NCI-H187 (cell line): ENCODE measurements at places on chromosomes 13 and 19.

- DNase-seq: no peak
These were observed 3.7 kb downstream of the ZSCAN22 start for GRCh38 chr19:58330458-58330857.

- DNase-seq: no peak
These were observed 1.1 kb downstream of the SYDE1 start for GRCh38 chr19:15108145-15108844.

GRCh38 chr13:24922387-24922744, 158.4 kb downstream of the RNF17 start:
- no peak for DNase-seq

DNA sequence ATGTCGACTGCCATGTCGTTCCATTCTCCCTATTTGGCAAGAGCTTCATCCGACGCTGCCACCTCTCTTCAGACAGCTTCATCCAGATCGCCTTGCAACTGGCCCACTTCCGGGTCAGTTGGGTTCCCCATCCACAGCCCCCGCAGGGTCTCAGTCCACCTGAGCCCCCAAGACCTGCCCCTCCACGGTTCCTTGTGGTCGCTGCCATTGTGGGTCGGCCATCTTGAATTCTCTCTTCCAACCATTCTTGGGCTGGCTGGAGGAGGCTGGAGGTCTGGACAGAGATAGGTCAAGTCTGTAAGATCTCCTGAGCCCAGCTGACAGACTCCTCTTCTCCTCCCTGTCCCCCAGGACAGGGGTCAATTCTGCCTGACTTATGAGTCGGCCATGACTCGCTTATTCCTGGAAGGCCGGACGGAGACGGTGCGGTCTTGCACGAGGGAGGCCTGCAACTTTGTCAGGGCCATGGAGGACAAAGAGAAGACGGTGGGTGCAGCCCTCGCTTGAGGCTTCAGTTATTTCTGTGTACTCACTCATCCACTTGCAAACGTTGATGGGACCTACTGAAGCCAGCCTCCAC, 19.5 kb downstream of the CPT1C start:
- no peak for DNase-seq

DNA sequence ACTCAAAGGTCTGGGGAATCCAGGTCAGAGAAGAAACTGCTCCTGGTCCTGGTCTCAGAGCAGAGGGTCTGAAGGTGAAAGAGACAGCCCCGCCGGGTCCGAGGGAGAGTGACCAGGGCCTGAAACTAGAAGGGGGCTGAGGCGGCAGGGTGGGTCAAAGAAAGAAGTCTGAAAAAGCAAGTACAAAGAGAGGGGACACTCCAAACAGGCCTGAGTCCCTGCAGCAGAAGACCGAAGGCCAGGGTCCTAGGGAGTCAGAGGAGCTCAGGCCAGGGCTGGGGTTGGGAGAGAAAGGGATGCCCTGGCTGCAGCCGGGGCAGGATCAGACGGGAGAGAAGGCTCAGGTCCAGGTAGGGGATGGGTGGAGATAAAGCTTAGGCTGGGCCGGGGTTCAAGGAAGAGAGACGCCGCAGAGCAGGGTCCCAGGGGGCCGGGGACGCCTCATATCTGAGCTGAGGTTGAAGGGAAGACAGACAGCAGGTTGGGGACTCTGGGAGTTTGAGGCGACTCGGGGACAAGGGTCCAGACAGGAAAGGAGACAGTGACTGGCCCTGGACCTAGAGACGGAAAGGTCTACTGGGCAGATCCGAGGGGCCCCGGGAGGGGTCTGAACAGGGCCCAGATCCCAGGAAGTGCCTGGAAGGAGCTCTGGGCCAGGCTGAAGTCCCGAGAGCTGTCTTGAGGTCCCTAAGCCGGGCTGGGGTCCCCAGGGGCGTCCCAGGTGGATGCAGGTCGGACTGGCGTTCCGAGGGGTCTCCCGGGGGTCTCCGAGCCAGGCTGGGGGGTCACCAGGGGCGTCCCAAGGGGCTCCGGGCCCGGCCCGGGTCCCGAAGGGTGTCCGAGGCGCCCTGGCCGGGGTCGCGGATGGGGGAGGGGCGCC, 795 bp downstream of the MLLT1 start:
- no peak for DNase-seq

DNA sequence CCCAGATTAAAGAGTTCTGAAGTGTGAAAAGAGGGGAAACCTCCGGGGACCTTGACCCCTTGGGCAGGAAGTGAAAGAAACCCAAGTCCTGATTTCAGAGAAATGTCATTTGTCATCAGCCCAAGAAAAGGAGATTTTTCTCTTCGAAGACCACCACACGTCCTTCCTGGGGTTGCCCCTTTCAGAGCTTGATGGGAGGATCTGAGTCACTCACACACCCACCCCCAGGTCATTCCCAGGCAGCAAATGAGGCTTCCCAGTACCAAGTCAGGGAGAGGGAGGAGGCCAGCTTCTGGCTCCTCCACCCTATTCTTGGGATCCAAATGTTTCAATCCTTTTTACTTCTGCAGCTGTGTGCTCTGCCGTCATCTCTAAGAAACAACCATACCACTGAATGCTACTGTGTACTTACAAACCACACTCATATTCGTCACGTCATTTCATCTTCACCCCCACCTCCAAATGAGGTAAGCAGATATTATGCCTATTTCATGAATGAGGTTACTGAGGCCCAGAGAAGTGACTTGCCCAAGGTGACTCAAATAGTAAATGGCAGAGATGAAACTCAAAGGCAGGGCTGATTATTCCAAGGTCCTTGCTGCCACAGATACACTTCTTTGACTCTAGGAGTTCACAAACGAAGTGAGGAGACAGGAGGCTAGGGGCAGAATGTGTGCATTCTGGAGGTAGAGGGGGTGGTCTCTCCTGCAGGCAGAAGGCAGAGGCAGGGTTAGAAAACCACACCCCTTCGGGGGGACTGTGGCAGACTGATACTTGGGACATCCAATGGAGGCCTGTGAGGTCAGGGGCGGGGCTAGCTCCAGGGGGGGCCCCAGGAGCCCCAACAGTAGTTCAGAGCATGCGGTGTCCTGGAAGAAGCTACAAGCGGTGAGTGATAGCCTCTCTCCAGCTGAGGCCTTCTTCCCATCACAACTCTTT, 5.0 kb upstream of the KMT2B start:
- no peak for DNase-seq

- DNase-seq: no peak
These were observed 16.2 kb downstream of the CCDC97 start for GRCh38 chr19:41325947-41326706.

DNA sequence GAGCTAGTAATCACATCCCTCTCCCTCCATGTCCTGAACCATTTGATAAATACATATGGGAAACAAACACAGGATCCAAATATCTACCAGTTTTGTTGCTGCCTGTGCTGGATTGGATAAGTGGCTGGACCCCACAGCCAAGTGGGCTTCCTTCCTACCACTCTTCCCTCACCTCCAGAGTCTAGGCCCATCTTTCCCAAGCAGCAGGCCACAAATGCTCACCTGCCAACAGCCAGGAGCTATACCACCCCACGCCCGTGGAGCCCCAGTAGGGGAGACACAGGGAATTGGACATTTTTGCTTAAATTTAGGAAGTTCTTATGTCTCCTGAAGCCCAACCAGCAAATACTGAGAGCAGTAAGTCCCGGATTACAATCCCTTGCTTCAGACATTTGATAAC, 55.8 kb downstream of the HSPH1 start:
- no peak for DNase-seq

DNA sequence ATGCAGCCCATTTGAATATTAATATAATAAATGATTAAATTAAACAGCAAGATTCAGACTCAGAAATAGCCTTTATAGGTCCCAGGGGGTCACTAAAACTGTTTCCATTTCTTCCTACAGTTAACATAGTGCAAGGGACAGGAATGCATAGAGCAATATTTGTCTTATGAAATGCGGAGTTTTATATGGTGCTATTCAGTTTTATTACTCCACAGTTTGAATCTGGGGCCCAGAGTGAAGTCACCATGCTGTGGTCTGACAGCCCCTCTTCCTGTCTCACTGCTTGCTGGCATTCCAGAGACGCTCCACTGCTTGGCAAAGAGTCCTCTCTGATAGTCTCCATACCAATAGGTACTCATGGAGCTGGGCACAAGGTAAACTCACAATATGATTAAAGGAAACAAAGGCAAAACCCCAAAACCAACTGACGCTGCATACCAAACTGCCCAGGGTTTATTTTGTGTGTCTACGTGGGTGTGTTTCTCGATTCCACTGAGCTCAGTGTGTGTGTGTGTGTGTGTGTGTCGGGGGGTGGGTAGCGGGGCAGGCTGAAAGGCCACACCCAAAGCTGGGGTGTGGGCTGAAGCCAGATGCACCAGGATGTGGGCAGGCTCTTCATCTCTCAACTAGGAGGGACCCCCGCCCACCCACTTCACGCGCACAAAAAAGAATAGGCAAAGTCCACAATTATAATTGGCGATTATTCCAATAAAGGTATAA, 277.9 kb downstream of the TSHZ3 start:
- no peak for DNase-seq

DNA sequence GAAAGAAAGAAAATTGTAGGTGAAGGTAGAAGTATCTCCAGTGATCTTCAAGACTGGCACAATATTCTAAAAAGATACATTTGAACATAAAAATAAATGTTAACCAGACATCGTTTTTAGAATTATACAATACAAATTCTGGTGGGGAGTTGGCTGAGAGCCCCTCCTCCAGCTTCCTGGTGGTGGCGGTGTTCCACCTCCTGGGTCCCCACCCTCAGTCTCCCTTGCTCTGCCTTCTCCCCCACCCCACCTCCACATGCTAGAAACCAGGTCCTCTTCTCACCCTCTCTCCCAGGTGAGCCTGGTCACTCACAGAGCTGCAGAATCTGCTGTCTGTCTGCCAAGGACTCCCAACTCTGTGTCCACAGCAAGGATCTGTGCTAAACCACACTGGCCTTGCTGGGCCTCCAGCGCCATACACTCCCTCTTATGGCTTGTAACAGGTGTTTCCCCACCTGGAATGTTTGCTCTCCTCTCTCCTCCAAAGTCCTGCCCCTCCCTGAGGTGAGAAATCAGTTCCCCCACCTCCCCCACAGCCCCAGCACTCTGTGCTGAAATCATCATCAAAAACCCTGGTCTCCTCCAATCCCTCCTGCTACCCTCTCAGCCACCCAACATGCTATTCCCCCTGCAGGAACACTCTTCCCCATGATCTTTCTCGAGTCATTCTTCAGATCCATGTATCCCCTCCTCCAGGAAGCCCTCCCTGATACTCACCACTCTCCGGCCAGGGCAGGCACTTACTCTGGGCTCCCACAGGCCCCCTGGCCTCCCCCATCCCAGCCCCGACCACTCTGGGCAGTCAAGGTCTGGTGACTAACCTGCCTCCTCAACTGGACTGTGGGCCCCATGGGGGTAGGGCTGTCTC, 20.5 kb upstream of the CYP2S1 start:
- DNase-seq: no peak

- DNase-seq: peak; percentile 81
These were observed 1.9 kb downstream of the KLF1 start for GRCh38 chr19:12884926-12885748.

- DNase-seq: no peak
These were observed 457.3 kb downstream of the FGF14 start for GRCh38 chr13:101944521-101944920.

- no peak for DNase-seq
These were observed 92.1 kb downstream of the RGCC start for GRCh38 chr13:41549491-41549890.

GRCh38 chr13:46374710-46375109, 12.3 kb downstream of the RUBCNL start:
- no peak for DNase-seq

- DNase-seq: no peak
These were observed 2.9 kb upstream of the AMER2 start for GRCh38 chr13:25175026-25175425.

GRCh38 chr13:99693852-99694611, 192.8 kb downstream of the TM9SF2 start:
- DNase-seq: no peak

GRCh38 chr13:63901630-63902029, 2486.0 kb upstream of the PCDH20 start:
- DNase-seq: no peak

GRCh38 chr19:21622920-21623319, 117.5 kb downstream of the ZNF429 start:
- no peak for DNase-seq

DNA sequence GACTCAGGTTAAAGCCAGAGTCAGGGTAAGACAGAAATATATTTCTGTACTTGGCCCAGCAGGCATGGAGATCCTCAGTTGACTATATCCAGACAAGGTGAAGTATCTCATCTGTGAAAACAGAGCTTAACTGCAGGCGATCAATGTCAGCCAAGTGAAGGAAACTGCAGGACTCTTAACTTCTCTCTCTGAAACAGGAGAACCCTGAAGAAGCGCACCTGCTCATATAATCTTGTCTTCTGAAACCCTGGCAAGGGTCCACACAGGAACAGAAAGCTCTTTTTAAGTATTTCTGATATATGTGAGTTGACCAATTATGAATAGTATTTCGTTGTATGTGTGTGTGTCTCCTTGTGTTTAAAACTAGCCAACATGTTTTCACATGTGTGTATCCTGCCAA, 504.8 kb upstream of the SLITRK5 start:
- DNase-seq: no peak

DNA sequence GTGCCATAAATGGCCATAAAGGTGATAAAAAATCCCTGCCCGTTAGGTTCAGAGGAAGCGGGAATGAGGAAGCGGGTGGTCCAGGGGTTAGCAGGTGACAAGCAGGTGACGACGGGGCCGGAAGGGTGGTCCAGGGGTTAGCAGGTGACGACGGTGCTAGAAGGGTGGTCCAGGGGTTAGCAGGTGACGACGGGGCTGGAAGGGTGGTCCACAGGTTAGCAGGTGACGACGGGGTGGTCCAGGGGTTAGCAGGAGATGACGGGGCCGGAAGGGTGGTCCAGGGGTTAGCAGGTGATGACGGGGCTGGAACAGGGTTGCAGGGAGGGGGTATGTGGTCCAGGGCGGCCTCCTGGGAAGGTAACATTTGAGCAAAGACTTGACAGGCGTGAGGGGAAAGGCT, 6.3 kb downstream of the PRSS57 start:
- DNase-seq: no peak

GRCh38 chr13:113145496-113145895, 13.0 kb upstream of the PROZ start:
- no peak for DNase-seq

DNA sequence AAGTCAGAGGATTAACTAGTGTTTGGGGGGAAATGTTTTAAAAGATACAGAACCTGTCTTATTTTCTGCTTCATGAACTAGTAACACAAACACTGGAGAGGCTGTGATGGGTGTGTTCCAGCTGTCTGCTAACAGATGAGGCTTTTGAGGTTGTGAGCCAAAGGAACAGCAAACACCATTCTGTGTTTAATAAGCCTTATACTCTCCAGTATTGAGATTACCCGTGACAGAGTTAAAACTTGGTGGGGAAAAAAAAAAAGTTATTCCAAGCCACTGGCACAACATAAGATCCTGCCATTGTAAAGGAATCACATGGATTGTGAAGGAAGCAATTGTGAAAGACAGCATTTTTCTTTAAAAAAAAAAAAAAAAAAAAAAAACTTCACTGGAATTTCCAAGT, 48.4 kb downstream of the KCTD12 start:
- no peak for DNase-seq

DNA sequence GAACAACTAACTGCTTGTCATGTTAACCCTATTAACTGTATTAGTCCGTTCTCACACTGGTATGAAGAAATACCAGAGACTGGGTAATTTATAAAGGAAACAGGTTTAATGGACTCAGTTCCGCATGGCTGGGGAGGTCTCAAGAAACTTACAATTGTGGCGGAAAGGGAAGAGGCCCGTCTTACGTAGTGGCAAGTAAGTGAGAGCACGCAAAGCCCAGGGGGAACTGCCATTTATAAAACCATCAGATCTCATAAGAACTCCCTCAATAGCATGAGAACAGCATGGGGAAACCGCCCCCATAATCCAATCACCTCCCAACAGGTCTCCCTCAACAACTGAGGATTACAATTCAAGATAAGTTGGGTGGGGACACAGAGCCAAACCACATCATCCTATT, 34.7 kb downstream of the PHF11 start:
- DNase-seq: no peak

- no peak for DNase-seq
These were observed 73.3 kb downstream of the ZNF557 start for GRCh38 chr19:7142771-7143170.
